Activated CD8-positive, alpha-beta memory T cell treated with anti-CD3 and anti-CD28 coated beads for 1 hour (primary cell): ENCODE measurements at places on chromosomes 3 and 15.

GRCh38 chr3:146128179-146128578, 32.8 kb downstream of the PLOD2 start:
- no peak for DNase-seq

- no peak for DNase-seq
Measured at GRCh38 chr3:127067116-127067910, 84.4 kb downstream of the PLXNA1 start.

GRCh38 chr3:141278196-141279076, 46.8 kb downstream of the PXYLP1 start:
- DNase-seq = no peak

DNA sequence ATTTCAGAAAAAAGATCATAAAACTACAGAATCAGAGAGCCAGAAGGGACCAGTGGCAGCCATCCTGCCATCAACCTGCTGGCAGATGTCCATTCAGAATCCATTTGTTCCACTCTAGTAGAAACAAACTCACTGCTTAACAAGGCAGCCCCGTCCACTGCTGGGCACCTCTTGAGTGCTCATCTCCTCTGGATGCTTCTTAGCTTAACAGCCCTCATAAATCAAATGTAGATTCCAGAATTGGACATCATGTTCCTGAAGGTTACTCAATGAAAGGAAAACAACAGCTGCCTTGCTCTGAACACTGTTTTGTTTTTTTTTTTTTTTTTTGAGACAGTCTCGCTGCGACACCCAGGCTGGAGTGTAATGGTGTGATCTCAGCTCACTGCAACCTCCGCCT, 37.3 kb downstream of the ABCC5 start:
- DNase-seq = no peak

DNA sequence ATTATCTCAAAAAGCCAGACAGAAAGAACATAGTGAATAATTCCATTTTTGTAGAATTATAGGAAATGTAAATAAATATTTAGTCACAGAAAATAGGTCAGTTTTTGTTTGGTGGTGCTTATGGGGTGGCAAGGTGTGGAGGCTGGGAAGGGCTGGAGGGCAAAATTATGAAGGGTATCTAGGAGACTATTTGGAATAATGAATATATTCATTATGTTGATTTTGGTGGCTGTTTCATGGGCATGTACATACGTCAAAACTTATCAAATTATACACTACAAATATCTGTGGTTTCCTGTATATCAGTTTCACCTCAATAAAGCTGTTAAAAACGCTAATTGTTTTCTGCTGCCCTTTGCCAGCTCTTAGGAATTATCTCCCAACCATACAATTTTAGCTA, 298.7 kb upstream of the GOLIM4 start:
- DNase-seq = no peak

DNA sequence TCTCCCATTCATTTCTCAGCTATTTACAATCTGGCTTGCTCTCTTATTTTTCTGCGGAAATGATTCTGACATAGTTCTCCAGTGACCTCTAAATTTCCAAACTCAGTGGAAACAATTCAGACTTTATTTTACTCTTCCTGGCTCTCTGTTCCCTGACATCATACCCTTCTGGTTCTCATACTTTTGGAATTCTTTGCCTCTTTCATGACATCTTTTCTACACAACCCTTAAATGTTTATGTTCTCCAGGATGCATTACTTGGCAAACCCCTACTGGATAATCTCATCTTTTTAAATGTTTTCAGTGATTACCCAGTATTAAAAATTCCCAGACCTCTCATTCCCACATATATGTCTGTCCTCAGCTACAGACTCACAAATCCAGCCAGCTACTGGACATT, 23.9 kb upstream of the PLSCR4 start:
- DNase-seq = no peak

- DNase-seq = no peak
Measured at GRCh38 chr15:90529011-90529370, 732 bp upstream of the CRTC3 start.

GRCh38 chr15:93762036-93762435, 469.3 kb upstream of the MCTP2 start:
- no peak for DNase-seq

DNA sequence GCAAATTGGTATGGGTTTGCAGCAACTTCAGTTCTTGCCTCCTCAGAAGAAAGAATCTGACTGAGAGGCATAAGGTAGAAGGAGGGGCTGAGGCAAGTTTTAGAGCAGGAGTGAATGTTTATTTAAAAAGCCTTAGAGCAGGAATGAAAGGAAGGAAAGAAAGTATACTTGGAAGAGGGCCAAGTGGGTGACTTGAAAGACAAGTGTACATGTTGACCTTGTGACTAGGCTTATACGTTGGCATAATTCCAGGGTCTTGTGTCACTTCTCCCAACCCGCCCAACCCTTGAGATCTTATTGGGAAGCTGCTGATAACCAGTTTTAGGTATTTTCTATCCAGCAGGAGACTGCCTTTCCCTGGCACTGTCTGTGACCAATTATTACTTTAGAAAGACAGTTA, 436.9 kb upstream of the ZNF717 start:
- DNase-seq = no peak

DNA sequence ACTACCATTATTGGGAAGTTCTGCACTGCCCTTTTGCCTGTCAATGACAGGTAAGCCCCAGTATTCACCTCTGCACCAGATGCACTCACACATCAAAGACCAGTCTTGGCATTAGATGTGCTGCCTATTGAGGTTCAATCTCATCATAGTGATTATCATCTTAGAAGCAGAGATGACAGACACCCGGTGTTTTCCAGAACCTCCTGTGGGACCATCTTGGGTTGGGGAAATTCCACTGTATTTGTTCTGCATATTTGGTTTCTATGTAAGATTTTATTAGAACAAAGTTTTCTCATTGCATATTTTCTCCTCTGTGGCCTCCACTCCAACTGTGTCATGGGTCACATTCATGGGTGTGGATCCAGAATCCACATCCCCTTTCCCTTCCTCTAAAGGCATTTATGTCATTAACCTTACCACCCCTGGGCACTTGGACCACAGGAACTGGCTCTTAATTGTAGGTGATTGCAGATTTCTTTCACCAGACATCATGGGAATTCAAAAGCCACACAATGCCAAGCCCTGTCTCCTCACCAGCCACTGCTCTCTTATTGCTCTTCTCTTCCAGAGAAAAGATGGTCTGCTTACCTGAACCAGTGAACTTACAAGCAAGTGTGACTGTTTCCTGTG, 31.2 kb downstream of the PLA1A start:
- no peak for DNase-seq

DNA sequence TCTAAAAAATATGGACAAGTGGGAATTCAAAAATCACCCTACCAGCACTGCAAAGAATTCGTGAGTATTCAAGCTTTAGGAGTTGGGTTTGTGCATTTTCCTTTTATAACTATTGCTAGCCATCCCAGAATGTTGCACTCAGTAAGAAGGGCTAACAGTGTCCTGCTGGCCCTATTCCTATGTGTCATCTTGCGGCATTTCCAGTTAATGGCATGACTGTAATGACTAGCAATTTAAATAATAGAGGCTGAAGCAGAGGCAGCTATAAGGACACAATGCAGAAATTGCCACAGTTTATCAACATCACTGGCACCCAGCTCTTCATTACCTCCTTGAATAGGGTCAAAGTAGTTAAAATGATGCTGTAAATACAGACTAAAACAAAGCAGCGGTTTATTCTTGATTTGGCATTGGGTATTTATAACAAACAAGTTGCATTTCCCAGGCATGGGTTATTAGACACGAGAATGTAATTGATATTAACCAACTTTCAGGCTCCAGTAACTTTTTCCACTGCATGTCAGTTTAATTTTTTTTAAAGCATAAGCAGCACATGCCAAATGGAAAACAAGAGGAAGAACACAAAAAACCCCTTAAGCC, 177.6 kb downstream of the FHIT start:
- no peak for DNase-seq

DNA sequence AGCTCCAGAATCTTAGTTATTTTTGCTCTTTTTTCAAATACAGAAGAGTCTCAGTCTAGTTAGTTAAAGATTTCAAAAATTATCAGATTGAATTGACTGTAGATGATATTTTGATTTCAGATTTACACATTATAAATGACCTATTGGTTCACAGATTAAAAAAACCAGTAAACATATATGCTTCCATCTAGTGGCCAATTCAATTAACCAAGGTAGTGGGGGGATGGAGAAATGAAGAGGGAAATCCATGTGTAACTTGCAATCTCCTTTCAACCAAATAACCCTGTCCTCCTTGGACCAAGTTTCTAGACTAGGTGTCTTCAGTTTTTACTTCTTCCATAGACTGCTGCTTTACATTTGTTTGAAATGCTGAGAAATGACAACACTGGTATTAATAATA, 789.8 kb downstream of the ROBO1 start:
- no peak for DNase-seq
